ENCODE measurements at places on chromosomes 4 and X. TPM values are rescaled to one million over a fixed set of nuclear protein-coding genes. Genes with fewer than 3 reads are reported as not detected.

NR0B1 gene
- not detected for total RNA-seq

CNGA1 gene
- not detected for total RNA-seq

- no peaks in the 10 kb centered on the region for H3K27me3 ChIP-seq
- H3K4me1 ChIP-seq = no peaks in the 10 kb centered on the region
- DNase-seq = no peak
- no peaks in the 10 kb centered on the region for H3K36me3 ChIP-seq
- H3K27ac ChIP-seq = no peak overlapping the region
These were observed 199.8 kb upstream of the AGTR2 start for GRCh38 chrX:115970718-115971117.

DNA sequence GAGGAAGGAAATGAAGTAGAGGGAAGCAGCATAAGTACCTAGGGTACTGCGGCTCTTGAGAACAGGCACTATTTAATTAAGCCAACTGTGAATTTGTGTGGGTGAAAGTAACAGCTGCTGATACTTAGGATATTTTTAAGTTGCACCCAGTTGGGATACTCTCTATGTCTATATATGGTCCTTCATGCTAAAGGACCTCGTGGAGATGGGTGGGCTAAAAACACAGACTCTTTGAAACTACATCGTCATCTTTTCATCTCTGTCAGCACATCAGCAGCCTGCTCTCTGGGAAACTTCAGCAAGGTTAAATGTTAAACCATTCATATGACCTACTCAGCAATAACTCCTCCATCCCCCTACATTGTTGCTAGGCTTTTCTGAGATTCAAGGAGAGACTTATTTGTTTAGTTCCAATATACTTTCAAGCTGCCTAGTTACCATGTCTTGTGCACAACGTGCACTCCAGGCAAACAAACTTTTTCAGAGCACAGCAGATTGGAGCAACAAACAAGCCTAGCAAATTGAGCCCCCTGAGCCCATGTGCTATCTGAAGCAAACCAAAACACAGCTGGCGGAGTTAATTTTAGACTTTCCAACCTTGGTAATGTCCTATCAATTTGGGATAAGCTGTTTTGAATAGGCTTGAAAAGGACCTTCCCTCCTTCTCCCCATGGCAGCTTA is 6.2 kb upstream of the MOB1B start:
- H3K4me1 ChIP-seq = no peaks in the 10 kb centered on the region
- no peaks in the 10 kb centered on the region for H3K36me3 ChIP-seq
- H3K27me3 ChIP-seq = no peaks in the 10 kb centered on the region
- no peak for DNase-seq

GRCh38 chr4:96102541-96103026 is 262.7 kb downstream of the PDHA2 start:
- H3K36me3 ChIP-seq = no peaks in the 10 kb centered on the region
- H3K27ac ChIP-seq = no peak overlapping the region
- H3K4me1 ChIP-seq = no peaks in the 10 kb centered on the region
- H3K4me3 ChIP-seq = no peak overlapping the region

- no peaks in the 10 kb centered on the region for H3K27me3 ChIP-seq
- DNase-seq = peak; percentile 71
These were observed 14.5 kb downstream of the SPACA5 start for GRCh38 chrX:48021026-48021900.

DNA sequence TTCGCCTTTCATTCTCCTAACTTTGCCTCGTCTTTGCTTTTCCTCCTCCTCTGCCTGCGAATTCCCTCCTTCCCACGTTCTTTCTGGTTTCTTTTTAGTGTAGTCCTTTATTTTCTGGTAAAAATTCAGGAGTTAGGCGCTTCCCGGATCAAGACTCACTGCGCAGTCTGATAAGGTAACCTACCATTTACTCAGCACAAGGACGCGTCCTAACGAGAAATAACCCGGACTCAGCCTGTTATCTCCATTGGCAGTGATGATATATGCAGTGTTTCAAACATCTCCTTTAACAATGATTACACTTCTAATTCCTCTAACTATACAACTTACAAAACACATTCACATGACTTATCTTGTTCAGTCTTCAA is 357 bp upstream of the ETNPPL start:
- no peak for DNase-seq
- H3K27ac ChIP-seq = no peak overlapping the region
- no peaks in the 10 kb centered on the region for H3K36me3 ChIP-seq
- H3K4me1 ChIP-seq = no peaks in the 10 kb centered on the region
- peak overlapping the region; percentile 71 for H3K4me3 ChIP-seq
- peaks cover 36% of the 10 kb centered on the region for H3K27me3 ChIP-seq

Measured in GM23248 (cell line).